Right forelimb (tissue), 1 donor: ENCODE measurements at places on chromosomes 5 and 9.

- DNase-seq = peak; percentile 94
Observed at GRCh38 chr9:129174102-129174723, 3.8 kb downstream of the IER5L start.

DNA sequence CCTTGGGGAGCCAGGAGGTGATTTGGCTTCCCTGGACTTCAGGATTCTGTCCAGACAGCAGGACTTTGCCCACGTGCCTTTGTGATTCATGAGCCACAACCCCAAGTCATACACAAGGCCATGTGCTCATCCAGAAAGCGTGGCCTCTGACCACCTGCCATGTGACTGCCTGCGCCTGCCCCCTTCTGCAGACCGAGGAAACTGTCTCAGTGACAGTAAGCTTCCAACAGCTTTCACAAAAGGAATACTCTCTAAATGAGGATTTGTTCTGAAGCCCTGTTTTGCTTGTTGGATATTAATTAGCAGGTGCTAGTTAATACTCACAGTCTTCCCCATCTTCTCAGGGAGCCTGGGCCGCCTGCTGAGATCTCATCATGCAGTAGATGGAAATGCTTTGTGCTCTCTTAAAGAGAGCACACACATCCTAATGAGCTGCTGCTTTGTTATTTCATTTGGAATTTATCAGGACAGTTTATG lies 36.9 kb upstream of the ANGPTL2 start:
- peak; percentile 45 for DNase-seq

DNA sequence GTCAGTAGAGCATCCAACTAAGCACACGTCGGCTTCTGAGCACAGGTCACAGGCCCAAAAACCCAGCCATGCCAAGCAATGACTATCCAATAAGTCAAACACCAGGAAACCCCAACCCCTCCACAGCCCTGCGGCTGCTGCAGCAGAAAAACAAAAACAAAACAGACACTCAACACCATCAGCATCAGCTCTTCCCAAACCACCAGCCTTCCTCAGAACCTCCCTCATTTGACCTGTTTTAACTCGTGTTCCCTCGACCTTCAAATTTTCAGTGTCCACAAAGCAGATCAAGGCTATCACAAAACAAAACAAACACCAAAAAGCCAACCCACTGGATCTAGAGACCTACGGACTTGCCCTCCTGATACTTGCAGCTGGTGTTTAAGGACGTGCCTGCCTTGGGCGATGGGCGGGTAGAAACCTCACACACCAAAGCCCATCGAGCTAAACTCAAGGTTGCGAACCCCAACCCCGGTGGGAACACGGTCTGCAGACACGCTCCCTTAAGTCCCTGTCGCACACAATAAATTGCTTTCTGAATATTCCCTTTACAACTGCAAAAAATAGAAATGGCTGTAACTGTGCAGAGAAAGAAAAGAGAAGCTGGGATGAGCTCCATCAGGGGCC lies 247.1 kb upstream of the ANKRD55 start:
- DNase-seq = no peak

- no peak for DNase-seq
Observed at GRCh38 chr9:4704129-4704528, 24.8 kb downstream of the CDC37L1 start.

DNA sequence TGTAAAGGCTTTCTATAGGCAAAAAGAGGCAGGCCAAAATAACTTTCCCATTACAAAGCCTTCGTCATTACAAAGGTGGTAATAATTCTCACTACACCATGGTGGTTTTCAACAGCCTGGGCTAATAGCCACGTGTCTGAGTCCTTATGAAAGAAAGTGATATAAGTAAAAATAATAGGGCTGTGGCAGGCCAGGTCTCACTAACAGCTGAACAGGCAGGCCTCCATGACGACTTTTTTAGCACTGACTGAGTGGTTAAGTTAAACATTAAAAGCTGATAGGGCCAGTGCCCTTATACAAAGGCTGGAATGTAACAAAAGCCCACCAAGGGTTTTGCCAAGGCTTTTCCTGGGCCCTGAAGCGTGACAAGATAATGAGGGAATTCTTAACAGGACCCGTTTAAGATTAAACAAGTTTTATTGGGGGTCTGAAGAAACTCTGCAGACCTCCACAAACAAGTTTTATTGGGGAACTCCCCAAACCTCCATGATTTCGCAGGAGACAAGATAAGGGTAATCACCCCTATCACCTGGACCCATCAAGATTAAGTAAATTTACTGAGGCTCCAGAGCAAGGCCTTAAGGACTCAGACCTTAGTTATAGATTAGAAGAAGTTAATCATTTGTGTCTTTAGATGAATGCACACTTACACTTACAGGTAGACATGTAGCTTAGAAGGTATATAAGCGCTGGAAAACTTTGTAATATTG lies 412.9 kb downstream of the CHSY3 start:
- no peak for DNase-seq

- DNase-seq = no peak
Observed at GRCh38 chr5:151565971-151566370, 25.2 kb downstream of the FAT2 start.

DNA sequence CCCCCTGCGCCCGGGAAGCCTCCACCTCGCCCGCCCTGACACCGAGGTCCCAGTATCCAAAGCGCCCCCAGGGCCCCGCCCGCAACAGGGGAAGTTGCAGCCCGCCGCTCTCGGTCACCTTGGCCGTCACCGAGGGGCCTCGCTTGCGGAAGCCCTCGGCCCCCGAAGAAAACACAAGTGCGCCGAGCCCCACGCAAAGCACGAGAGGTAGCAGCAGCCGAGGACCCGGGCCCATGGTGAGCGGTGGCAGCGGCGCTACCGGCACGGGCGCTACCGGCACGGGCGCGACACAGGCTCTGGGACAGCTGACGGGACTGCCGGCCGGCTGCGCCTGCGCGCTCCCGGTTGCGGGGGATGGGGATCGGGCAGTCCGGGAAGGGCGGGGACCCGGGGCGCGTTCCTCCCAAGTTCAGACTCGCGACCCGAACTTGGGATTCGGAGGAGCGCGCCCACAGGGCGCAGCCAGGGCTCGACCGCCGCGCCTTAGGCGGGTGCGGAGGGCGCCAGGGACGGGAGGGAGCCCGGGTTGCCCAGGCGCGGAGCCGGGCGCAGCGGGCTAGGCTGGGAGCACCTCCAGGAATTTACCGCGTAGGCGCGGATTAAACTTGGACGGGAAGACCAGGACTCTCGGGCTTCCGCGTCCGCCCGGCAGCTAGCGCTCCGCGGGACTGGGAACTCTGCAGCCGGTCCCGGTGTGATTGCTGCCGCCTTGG lies at the start of gene PPIC:
Gene PPIC (minus strand): TSS at position 335 of the 713 bp plus-strand sequence. CDS start 100 bp downstream, at position 235.
- peak; percentile 90 for DNase-seq

DNA sequence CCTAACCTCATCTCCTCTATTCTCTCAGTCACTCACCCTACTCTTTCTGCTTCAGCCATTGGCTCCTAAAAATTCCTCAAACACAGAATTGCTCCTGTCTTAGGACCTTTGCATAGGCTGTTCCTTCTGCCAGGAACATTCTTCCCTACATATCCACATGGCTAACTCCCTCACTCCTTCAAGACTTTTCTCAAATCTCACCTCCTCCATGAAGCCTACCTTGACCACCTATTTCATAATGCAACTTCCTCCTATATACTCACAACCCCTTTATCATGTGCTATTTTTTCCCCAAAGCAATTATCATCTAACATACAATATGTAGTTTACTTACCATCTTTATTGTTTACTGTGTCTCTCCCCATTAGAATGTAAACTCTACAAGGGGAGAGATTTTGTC lies 45.8 kb downstream of the ARL15 start:
- no peak for DNase-seq

DNA sequence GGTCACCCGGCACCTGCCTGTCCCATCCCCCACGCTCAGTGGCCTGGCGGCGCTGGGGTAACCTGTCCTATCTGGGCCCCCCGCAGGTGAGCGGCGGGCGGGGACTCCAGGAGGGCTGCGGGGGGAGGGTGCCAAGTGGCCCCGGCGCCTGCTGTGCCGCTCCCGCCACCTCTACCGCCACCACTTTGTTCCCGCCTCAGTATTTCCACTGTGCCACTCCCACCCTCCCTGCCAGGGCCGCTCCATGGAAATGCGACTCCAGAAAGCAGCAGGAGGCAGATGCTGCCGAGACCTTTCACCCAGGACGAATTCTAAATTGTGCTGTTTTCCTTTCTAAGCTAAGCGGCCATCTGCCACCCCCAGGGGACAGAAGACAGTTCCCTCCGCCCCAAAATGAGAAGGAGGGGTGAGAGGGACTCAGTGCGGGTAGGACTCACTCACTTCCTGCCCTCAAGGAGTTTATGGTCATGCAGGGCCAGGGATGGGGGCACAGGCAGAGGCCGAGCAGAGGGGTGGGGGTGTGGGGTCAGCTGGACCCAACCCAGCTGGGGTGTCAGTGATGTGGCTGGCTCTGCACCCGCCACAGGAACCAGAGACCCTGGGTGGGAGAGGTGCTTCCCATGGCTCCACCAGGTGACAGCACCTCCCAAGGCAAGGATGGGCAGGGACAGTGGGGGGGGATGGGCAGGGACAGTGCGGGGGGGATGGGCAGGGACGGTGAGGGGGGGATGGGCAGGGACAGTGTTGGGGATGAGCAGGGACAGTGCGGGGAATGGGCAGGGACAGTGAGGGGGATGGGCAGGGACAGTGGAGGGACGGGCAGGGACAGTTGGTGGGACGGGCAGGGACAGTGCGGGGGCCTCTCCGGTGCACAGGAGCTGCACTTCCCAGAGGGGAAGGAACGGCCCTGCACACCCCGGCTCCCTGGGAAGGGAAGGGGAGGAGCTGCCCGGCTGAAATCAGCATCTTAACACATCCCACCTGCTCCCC lies 17.8 kb downstream of the NOTCH1 start:
- DNase-seq = no peak

GRCh38 chr5:158879993-158880392 lies 219.7 kb downstream of the EBF1 start:
- DNase-seq = no peak

- DNase-seq = no peak
Observed at GRCh38 chr5:161286066-161286655, 260.4 kb downstream of the GABRB2 start.

DNA sequence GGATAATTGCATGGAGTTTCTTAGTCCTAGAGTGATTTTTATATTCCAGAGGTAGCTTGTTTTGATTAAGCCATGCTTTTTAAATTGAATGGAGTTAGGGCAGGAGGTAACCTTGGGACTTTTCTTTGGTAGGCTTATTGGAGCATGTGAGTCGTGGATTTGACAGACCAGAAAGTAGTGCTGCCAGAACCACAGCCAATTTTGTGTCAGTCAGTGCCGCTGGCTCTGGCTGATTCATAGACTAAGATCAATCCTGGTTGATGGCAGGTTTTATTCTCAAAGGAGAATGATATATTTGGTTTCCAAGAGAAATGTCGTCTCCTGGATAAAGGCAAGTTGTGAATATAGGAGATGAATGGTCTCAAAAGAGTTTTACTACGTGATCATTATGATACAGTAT lies 20.3 kb downstream of the RAI14 start:
- DNase-seq = no peak

DNA sequence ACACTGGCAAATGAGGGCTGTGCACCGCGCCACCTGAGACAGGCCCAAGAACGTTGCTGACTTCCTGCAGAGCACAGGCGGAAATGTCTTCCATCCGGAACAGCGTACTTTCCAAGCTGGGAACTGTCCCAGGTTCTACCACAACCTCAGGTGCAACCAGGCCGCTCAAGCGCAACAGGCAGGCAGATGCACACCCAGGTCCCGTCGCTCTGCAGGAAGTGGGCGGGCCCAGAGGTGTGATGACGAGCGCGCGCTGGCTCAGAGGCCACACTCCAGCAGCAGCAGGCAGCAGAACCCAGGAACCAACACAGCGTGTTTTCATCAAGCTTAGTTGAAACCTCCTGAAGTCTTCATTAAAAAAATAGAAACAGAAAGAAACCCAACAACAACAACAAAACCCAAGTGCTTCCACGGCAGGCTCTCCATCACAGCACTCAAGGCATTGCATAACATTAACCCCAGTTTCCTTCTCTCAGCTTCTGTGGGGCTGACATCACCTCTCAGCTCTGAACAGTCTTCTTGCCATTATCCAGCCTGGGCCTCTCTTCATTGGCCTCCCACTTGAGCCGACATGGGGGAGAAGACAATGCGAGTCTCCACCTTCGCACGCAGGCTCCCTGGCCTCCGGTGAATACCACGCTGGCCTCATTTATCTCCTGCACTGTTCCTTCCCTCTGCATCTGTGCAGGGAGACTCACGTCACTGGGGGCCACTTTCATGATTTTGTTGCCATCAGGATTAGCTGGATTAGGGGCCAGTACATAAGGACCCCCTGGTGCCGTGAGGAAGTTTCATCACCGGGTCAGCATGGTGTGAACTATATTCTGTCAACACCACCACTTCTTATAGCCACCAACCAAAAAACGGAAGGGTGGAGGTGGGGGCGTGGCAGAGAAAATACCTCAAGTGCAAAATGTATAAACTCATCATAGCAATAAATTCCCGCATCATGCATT lies 22.1 kb downstream of the PTCH1 start:
- no peak for DNase-seq

DNA sequence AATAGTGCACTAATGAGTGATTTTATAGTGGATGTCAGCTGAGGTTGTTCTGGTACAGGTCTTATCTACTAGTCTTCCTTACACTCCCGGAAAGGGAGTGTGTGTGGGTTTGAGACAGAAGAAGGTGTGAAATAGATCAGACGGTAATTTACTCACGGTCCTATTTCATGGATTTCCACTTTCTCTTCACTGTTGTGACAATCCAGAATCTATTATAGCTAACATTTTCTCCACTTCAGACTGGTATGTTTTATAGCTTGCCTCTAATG lies 7.0 kb upstream of the C9 start:
- DNase-seq = no peak

DNA sequence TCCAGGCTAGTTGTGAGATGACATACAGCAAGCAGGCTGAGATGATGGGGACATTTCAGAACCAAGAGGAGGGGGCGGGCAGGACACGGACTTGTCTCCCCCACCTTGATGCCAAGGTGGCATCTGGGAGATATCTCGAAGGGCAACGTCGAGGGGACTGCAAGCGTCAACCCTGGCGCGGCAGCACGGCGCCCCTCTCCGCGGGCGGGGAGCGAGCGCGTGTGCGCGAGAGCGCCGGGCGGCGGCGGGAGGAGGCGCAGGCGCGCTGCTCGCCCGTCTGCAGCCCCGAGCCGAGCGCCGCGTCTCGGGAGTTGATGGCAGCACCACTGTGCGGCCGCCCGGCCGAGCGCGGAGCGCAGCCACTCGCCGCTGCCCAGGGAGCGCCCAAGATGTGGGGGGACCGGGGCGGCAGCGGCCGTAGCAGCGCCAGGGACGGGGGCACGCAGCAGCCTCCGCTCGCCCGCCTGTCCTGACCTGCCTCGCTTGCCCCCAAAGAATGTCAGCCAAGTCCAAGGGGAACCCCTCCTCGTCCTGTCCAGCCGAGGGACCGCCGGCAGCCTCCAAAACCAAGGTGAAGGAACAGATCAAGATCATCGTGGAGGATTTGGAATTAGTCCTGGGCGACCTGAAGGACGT lies at the start of gene PRR16:
Gene PRR16 (plus strand): TSS at position 310 of the 636 bp plus-strand sequence.
- peak; percentile 71 for DNase-seq

DNA sequence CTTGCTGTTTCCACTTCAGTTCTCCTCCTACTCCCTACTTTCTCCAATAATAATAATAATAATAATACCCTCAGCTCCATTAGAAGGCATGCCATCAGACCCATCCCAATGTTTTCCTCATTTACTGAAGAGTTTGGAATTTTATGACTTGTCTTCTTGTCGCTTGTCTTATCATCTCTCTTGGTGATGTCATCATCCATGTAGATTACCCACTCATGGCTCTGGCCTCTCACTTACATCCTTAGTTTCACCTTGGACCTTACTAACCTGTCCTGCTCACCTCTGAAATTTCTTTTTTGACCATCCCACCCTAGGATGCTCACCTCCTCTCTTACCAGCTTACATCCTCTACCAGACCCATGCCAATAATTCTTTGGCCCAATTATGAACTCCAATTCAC lies 329.3 kb downstream of the ACTL7B start:
- DNase-seq = no peak

GRCh38 chr9:113705928-113706519 lies 170.1 kb upstream of the ZNF618 start:
- DNase-seq = no peak
